ENCODE measurements at places on chromosomes 13 and 19.

GRCh38 chr13:24511019-24511815 is 1.4 kb downstream of the PARP4 start:
- peak; percentile 60 for DNase-seq

- DNase-seq = no peak
These were observed 431.3 kb downstream of the SLITRK6 start for GRCh38 chr13:85367887-85368286.

- no peak for DNase-seq
These were observed 10.6 kb upstream of the PNMA8A start for GRCh38 chr19:46481947-46482346.

DNA sequence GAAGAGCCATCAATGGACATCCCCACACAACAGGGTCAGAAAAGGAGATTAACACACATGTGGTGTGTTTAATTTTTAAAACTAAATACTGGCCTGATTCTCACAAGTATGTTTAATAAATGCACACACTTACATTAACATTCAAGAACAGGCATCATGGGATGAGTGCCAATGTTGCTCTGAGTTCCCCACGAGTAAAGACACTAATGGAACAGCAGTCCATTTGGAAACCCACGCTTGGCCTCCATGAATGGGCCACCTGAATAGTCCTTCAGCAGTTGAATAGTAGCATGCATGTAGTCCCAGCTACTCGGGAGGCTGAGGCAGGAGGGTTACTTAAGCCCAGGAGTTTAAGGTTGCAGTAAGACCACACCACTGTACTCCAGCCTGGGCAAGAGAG is 195.2 kb upstream of the IPO5 start:
- DNase-seq = no peak

DNA sequence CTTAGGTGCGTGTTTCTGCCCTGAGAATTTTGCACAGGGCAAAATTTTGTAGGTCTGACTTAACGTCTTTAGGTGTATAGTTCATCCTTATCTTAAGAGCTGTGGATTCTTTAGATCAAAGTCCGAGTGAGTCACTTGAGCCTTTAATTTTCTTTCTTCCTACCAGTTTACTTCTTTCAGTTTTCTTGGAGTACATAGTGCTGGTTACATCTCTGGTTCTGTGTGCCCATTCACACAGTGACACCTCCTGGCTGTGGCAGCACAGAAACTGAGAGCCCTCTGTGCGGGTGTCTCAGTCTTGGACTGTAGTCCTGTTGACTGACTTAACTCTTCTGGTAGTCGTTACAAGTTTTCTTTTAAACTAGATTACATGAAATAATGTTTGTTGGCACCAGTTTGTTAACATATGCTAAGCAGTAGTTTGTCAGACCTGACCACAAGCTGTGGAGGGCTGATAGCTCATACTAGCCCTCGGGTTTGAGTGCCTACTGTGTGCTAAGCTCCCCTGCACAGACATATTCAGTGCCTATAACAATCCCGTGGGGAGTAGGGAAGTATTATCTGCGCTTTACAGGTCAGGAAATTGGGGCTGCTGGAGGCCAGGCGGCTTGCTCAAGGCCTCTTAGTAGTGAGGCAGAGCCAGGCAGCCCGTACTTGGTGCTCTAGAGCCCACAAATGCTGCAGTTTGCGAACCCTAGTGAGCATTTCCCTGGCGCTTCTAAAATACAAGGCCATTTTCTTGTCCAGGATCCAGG is 1.6 kb downstream of the GATAD2A start:
- DNase-seq = no peak

DNA sequence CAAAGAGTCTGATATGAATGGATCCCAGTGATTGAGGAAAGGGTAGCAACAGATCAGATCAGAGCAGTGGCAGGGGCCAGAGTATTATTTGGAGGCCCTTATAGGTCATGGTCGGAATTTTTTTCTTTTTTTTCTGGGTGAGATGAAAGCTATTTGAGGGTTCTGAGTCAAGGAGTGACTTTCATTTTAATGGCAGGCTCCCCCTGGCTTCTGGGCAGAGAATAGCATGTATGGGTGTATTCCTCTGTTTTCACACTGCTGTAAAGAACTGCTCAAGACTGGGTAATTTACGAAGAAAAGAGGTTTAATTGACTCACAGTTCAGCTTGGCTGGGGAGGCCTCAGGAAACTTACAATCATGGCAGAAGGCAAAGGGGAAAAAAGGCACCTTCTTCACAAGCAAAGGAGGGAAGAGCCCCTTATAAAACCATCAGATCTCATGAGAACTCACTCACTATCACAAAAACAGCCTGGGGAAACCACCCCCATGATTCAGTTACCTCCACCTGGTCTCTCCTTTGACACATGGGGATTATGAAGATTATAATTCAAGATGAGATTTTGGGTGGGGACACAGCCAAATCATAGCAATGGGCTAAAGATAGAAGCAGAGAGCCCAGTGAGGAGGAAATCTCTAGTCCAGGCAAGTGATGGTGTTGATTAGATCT is 3.0 kb upstream of the SLC6A16 start:
- DNase-seq = no peak

DNA sequence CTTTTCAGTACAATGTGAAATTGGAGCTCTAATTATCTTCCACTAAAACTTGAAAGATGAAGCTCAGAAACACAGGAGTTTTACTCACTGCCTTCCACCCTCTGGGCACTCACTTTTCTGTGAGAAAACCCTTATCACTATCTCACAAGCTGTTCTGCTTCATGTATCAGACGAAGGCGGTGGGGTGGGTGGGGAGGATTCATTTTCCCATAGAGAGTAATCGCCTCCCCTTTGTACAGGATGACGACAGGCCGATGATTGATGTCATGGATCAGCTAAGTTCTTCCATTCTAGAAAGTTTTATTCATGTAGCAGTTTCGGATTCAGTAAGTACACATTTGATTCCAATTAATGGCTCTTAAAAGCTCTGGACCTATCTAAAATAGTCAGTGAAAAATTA is 139.9 kb downstream of the ZAR1L start:
- no peak for DNase-seq

GRCh38 chr13:20492641-20493040 is 33.0 kb downstream of the CRYL1 start:
- no peak for DNase-seq

- no peak for DNase-seq
These were observed 8.3 kb downstream of the PODNL1 start for GRCh38 chr19:13929956-13930355.

- peak; percentile 8 for DNase-seq
These were observed 51.3 kb downstream of the ERICH6B start for GRCh38 chr13:45564133-45564776.

- DNase-seq = no peak
These were observed 73.9 kb upstream of the GPR183 start for GRCh38 chr13:99380921-99381645.

GRCh38 chr19:2312820-2313501 is 5.0 kb upstream of the LINGO3 start:
- no peak for DNase-seq

DNA sequence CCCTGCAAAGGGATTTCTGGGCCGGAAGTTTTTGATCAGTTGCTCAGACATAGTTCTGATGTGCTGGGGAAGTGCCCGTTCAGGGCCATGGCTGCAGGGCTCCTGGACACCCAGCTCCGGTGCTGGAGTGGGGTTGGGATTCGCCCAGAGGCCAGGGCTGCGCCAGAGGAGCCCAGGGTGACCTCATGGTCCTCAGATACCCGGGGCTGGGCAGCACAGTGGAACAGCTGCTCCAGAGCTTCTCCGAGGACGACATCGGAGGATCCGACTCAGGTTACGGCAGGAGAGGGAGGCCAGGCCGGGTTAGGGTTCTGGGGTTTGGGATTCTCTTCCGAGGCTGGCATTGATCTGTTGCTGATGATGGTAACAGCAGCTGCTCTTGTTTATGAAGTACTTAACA is 20.9 kb downstream of the CARM1 start:
- DNase-seq = no peak

DNA sequence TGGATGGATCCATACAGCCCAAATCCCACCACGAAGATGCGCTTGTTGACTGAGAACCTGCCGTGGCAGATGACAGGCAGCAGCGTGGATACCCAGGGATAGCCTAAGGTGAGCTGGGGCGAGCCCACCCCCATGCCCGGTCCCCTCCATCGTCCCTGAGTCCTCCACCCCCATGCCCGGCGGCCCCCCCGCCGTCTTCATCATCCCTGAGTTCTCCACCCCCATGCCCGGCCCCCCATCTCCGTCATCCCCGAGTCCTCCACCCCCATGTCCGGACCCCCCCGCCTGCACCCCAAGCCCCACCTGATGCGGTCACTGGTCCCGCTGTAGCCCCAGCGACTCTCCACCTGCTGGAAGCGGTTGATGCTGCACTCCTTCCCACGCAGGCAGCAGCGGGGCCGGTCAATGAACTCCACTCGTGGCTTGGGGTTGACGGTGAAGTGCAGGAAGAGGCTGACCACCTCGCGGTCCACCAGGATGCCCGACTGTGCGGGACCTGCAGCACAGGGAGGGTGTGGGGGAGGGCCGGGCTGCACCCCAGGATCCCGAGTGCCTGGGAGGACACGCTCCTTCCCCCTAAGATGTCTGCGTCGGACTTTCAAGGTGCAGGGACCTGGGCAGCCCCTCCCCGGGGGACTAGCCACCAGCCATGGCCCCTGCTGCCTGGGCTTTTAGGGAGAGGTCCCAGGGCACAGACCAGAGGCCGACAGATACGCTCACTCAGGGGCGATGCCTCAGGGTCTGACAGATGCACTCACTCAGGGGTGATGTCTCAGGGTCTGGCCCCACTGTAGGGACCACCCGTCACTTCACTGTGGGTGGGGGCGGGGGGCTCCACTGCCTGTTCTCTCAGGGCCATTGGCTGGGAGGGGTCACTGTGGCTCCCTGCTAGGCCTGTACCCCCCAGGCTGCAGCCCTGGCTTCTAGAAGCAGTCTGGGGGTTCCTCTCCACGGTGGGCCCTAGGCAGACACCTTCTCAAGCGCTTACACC is 28.0 kb downstream of the BTBD2 start:
- no peak for DNase-seq

DNA sequence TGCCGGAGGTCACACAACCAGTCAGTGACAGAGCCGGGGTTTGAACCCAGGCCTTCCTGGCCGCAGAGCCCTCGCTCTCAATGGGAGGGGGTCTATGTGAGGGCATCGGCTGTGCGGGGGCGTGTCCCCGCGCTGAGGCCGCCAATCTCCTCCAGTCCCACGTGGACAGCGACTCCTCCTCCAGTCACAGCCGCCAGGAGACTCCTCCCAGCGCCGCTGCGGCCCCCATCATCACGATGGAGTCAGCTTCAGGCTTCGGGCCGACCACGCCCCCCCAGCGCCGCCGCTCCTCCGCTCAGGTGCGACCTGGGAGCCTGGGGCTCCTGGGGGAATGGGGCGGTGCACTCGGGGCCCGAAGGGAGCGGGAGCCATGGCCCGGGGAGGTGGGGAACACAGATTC is 6.0 kb downstream of the SPRED3 start:
- no peak for DNase-seq

DNA sequence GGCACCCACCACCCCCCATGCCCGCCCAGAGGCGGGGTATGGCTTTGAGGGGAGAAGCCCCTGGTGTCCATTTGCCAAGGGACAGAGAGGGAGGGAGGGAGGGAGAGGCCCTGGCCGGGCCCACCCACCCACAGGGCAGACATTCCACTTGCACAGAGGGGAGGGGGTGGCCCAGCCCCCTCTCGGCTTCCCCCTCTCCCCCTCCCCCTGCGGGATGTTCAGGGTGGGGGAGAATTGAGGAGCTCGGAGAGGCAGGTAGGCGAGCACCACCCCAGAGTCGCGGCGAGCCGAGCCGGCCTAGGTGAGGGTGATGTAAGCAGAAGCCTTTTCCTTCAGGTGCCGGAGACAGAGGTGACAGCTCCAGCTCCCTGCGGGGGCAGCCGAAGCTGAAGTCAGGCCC is 12.3 kb downstream of the DPF1 start:
- no peak for DNase-seq

DNA sequence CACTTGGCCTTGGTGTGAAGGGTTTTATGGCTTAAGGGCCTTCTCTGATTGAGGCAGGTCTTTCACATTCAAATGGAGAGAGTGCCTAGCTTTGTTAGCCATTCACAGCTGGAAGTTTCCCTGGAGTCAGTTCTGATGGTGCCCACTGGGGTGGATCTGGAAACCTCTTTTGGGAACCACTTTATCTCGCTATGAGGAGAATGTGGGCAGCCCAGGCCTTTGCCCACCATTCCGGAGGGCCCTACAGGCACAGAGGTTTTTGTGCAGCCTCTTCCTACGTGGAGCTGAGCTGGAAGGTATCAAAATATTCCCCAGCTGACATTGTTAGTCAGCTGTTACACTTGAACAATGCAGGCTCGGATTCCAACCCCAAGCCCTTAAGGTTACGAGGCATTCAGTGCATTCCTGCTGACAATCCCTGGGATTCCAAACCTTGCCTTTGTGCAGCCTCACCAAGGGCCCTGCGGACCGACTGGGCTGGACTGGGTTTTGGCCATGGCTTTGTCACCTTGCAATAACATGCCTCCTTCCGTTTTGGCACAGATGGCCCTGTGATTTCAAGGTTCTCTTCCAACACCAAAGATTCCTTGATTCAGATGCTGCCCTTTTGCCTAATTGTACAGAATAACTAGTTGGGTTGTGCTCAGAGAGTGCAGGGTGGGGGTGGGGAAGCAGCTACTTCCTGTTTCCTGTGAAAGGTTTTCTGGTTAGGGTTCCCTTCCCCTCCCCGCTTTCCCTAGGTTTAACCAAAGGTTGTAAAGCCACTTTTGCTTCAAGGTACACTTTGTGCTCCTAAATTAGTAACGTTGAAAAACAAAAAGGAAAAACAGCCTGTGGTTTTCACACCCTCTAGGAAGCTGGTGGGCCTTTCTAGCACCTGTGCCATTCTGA is 27.0 kb downstream of the SAE1 start:
- no peak for DNase-seq

GRCh38 chr19:56839652-56840450 is 675 bp downstream of the PEG3 start:
- peak; percentile 62 for DNase-seq

DNA sequence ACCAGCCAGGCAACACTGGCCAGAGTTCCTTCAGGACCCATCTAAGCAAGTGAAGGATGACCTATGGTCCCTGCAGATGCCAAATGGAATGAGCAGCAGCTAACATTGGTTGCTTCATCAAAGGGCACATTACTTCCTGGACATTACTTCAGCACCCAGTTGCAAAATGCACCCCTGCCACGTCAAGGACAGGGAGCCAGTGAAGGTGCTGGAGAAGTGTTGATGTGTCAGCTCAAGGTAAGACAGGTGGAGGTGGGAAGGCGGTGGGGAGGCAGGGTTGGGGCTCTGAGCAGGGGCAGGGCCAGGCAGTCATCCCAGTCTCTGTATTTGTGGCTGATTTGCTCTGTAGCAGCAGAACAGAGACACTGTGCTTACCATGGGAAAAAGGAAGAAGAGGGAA is 14.6 kb downstream of the CSNK1A1L start:
- no peak for DNase-seq

Data from HS-5 (cell line).